Forelimb muscle (tissue), 1 donor: ENCODE measurements at places on chromosomes 13 and 19. TPM values are rescaled to one million over a fixed set of nuclear protein-coding genes. Genes with fewer than 3 reads are reported as not detected.

GRCh38 chr13:67229481-67230403 lies at the start of gene PCDH9:
Gene PCDH9, minus strand, starts transcription at chr13:67230336. Its CDS starts 1,896 bp downstream, at chr13:67228440.
- DNase-seq = no peak

DNA sequence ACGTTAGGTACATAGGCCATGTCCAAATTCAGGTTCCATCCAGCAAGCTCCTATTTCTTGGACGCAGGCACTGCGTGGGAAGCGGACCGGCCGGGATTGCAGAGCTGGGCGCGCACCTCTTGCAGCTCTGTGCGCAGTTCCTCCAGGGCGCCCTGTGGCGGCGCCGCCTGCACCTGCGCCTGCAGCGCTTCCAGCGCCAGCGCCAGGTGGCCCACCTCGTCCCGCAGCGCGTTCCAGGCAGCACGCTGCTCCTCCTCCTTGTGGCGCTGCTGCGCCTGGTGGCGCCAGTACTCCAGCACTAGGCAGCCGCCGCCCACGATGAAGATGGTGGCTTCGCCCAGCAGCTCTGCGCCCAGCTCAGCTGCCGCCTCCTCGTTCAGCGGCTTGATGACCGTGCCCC lies 31.1 kb downstream of the OPA3 start:
- no peak for DNase-seq

GRCh38 chr13:104595511-104595910 lies 1529.3 kb upstream of the SLC10A2 start:
- DNase-seq = no peak

DNA sequence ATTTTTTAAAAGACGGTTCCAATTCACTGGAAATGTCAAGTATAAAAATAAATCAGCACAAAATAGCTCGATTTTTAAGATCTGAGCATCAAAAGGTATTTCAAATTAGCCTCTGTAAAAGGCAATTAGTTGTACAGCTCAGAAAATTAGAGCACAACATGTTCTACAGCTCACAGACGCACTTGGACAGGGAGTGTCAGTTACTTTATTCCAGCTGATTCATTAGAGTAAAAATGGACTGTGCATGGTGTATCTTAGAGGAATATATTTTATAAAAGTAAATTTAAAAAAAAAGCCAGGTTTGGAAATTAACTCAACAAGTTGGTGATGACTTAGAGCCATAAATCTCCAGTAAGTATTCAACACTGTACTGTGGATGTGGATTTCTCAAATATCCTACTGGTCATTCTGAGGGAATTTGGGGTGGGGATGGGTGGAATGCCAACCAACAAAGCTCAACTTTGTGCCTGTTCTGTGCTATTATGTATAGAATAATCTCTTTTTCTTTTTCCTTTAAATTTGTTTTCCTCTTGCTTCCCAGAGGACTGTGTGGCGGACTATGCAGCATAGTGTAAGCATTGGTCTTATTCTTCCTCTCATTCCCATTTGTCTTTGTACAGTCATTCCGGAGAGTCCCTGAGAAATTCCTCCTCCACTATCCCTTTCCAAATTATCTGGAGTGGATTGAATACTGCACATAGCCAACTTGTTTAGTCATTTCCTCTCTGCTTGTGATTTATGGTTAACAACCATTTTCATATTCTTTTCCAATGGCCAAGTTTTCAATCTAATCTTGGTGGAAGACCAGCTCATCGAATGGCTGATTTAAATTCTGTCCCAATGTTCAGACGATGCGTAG lies 169.3 kb downstream of the DCT start:
- DNase-seq = no peak

GRCh38 chr13:33434676-33435075 lies 149.1 kb upstream of the STARD13 start:
- DNase-seq = no peak

Gene OR10H1
- polyA plus RNA-seq = 0.04 TPM
